ENCODE measurements at places on chromosomes 6 and 20.

DNA sequence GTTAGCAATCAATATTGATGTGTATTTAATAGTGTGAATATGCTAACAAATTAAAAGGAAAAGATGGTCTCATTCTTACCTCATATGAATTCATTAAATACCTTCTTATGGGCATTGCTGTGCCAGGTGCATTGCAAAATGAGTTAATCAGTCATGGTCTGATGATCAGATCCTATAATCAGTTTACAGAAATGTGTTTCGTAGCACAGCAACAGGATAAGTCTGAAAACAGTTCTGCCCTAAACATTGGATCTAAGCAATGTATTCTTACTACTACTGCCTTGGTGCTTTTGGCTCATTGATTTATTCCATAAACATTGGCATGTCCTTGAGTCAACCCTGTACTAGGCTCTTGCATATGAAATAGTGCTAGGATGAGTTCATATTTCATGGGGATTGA, 417.0 kb upstream of the JAG1 start:
- DNase-seq = no peak

DNA sequence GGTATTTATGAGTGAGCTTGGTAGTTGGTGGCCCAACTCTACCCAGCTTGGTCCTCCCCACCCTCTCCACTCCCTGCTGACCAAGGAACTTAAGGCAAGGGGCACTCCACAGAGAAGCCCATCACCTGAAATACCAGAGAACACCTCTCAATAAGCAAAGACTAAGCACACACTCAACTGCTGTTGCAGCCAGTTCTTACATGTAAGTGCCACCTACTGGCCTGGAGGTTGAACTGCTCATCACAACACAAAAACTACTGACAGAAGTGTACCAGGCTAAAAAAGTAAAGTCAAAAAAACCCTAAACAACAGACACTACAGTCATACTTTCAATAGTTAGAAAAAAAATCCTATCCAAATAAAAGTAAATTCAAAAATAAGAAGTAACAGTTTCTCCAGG, 146.2 kb downstream of the FAM83B start:
- peak; percentile 46 for DNase-seq

DNA sequence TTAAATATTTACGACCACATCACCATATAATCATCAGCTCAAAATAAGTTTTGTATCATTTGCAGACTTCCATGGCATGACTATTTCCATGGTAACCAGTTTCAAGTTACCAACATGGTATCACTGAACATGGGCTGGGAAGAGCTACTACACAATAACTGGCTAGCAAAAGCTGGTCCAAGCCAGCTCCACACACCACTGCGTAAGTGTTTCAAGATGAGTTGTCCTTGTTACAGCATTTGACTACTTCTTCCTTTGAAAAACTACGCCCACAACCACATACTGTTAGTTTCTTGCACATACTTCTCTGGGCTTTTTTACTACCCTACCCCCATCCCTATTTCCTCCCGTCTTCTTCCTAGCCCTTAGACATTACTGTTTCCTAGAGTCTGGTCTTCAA, 8.5 kb downstream of the CD164 start:
- peak; percentile 60 for DNase-seq

DNA sequence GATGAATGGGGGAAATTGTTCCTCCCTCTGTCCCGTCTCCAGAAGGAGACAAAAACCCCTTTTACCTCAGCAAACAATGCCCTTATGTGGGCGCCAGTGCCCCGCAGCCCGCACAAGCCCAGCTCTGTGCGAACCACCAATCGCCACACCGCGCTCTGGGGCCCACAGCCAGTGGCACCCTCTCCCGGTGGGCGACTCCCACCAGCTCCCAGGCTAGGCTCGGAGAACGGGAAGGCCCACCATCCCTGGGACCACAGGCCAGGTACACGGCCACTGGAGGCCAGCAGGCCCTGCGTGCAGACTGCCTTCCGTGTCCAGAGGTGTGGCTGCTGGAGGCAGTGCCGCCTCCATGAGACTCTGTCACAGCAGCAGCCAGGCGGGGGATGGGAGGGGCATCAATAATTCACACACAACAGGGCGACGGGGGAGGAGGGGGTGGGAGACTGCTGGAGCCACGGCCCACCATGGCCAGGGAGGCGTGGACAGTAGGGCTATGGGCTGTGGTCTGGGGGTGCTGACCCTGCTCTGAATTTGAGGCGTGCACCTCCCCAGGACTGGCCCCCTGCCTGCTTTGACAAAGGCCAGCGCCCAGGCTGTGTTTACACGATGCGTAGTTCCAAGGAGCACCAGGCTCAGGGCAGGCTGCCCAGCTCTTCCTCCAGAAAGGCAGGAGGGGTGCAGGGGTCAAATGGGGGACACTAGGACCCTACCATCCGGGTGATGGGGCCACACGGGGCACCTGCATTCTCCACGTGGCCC, 105.7 kb downstream of the ASXL1 start:
- no peak for DNase-seq

GRCh38 chr6:40810171-40810570, 223.0 kb upstream of the LRFN2 start:
- peak; percentile 47 for DNase-seq

DNA sequence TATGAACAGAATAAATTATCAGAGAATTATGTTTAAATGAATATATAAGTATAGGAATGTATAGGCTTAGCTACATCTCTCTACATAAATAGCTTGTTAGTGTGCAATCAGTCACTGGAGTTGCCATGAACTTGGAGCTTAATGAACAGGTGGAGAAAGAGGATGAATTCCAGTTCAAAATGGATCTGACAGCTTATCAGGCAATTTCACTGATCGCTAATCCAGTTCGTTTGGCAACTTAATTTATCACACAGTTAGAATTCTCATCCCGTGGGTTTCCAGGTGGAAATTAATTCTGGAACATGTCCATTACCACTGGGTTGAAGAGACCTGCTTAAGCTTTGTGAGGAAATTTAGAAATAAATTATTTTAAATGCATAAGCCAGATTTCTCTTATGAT, 118.1 kb downstream of the MACROD2 start:
- no peak for DNase-seq

DNA sequence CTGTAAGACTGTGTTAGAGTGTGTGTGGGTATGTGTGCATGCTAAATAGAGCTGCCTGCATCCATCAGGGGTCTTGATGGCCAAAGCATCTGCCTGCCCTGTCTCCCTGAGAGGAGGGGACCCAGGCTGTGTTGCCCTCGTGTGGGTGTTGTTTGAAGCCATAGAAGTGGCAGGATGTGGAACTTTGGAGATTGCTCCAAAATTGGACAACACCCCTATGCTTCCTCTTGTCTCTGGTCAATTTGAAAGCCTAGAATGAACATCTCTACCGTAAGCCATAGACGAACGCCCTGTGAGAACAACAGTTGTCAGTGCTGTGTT, 82.6 kb downstream of the ASXL1 start:
- DNase-seq = no peak

- peak; percentile 78 for DNase-seq
These were observed 125.4 kb upstream of the HMGCLL1 start for GRCh38 chr6:55704421-55704820.

GRCh38 chr6:82492134-82492533, 128.5 kb downstream of the TPBG start:
- no peak for DNase-seq

- DNase-seq = peak; percentile 48
These were observed 101.4 kb upstream of the AGPAT4 start for GRCh38 chr6:161374971-161375873.

DNA sequence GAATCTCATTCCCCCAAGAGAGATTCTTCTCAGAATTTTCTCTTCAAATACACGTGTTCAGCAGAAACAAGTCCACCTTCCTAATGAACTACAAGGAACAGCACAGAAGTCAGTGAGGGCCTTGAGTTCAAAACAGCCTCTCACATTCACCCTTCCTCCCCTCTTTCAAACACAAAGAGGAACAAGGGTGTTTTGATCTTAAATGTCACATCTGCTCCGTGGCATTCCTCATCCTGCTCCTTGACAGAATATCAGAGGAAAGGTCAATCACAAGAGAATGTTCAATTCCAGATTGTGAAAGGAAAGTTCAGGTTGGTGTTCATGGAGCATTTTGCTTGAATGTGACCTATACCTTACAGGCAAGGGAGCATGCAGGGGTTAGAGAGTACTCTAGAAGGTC, 35.6 kb upstream of the FAM210B start:
- DNase-seq = no peak

DNA sequence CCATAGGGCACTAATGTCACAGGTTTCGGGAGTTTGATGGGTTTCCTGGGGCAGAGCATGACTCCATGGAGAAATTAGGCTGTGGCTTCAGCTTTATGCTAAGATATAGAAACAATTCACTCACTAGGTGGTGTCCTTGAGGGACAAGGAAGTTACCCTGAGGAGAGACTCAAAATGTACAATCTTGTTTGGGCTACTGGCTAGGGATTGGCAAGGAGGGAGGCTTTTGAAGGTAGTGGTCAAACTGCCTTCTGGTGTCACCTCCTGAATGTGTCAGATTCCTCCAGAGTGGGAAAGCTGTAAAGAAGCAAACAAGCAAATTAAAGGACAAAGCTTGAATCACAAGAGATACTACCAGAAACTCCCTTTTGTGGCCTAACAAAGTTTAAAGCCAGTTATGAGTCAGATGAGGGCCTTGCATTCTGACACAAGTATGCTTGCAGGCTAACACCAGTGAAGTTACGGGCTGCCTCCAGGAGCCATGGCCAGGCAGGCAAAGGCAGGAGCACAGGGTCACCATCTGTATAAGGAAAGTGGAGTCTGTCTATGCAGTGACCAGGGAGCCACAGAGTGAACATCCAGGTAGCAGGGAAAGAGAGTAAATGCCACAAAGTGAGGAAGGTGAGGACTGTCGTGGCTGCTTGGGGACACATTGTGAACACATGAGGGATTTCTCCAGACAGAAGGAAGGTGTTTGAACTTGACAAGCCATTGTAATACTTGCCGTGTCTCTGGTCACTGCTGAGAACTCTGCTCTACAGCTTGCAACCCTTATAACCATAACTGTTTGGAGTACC, 107.7 kb upstream of the DTNBP1 start:
- peak; percentile 47 for DNase-seq

DNA sequence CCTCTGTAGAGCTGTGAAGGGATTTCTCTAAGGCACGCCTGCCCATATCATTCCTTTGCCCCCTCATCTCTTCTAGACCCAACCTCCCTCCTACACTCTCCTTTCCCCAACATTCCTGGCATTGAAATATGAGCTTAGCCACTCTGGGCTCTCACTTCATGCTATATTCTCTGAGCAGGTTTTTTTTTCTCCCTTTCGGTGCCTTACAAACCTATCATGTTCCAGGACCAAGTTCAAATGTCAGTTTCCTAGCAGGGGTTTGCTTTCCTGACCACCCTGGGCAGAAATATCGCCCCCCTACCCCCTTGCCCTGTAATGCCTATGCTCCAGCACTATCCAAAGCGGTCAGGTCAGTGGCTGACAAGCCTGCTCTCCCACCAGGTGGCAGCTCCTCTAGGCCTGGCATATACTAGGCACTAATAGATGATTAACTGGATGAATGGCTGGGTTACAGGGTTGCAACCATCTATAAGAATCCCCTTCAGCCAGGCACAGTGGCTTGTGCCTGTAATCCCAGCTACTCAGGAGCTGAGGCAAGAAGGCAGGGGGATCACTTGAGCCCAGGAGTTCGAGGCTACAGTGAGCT, 25.7 kb upstream of the AAR2 start:
- peak; percentile 40 for DNase-seq

DNA sequence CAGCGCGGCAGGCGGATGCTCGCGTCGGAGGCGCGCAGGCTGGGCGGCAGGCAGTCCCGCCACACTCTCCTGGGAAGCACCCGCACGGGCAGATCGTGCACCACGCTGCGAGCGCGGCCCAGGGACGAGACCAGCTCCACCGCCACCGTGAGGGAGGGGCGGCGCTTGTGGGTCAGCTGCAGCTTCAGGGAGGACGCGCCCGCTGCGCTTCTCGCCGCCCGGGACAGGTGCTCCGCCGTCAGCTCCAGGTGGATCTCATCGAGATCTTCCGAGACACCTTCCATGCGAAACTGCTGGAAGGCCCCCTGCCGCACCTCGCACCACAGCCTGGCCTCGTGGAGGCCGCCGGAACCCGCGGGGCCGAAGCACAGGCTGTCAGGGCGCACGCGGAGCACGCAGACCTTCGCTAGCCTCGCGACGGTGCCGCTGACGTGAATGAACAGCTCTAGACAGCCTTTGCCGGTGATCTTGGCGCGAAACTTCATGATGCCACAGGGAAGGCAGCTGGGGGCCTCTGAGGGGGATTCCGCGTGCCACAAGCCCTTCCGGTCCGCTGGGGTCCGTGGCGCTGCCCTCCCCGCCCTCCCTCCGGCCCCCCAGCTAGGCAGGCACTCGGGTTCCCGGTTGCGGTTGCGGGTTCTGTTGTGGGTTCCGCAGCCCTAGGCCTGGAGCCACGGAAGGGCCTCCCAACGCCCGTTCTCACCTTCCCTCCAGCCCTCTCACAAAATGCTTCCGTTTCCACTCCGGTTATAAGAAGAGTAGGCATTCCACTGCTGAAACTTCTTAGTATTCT, at the start of gene HUS1B:
Gene HUS1B, minus strand, starts transcription at position 641 of the 793 bp plus-strand sequence. Its CDS starts 156 bp downstream, at position 485.
- DNase-seq = no peak

GRCh38 chr6:26350858-26351543, 14.0 kb upstream of the BTN3A2 start:
- peak; percentile 17 for DNase-seq

GRCh38 chr6:36598739-36599318, 4.7 kb downstream of the SRSF3 start:
- DNase-seq = no peak

DNA sequence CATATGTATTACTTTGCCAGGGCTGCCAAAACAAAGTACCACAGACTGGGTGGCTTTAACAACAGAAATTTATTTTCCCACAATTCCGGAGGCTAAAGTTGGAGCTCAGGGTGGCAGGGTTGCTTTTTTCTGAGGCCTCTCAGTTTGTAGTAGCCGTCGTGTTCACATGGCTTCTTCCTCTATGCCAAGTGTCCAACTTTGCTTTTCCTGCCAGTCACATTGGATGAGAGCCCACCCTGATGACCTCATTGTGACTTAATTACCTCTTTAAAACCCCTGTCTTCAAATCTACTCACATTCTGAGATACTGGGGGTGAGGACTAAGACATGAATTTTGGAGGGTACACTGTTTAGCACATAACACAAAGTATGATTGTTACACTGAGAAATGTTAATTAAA, 9.9 kb upstream of the ECT2L start:
- DNase-seq = no peak

GRCh38 chr6:113871975-113872374, 14.8 kb downstream of the MARCKS start:
- no peak for DNase-seq

Measured in kidney tubule cell (primary cell).